ENCODE measurements at places on chromosomes 16 and 17.

DNA sequence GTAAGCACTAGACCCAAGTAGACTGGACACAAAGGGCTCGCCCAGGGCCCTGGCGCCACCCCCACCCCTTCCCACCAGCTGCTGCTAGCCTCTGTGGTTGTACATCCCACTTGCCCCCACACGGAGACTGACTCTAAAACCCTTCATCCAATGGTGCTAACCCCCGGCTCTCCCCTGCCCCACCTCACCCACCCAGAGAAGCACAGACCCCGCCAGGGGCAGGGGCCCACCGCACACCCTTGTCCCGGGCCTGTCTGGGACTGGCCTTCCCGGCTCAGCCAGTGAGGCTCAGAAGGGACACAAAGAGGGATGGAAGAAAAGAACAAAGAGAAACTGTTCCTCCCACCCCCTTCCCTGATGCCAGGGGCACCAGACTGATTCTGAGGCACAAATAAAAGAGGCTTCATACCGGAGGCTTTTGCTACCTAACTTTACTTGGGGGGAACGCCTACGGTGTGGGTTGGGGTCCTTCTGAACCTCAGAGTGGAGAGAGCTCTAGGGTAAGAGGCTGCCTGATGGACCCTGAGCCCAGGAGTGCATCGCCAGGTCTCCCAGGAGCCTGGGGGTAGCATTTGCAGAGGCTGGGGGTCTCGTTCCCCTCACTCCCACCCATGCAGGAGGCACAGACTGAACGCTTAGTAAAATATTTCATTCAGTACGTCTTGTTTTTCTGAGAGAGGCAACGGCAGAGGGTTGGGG is 8.2 kb downstream of the CORO6 start:
- no peak for DNase-seq

DNA sequence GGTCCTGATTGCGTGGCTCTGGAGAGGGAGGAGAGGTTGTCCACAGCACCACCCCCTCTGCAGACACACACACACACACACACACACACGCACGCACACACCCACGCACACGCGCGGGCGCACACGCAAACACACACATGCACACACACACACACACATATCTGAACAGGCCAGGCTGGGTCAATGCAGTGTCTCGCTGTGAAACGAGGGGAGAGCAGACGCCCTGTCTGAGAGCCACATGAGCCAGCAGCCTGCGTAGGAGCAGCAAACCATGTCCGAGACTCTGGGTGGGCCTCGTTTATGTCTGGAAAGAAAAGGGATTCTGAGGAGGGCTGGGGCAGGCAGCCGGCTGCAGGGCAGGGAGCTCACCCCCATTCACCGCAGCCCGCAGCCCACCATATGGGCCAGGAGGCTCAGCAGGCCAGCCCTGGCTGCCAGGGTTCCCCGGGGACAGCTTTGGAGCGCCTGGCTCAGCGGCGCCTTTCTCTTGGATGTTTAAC is 93.3 kb upstream of the TNRC6C start:
- no peak for DNase-seq

GRCh38 chr17:72126575-72127486 is 6.0 kb downstream of the SOX9 start:
- peak; percentile 42 for DNase-seq

- DNase-seq, result no peak
Measured at GRCh38 chr16:122361-122760, 16.1 kb downstream of the NPRL3 start.

DNA sequence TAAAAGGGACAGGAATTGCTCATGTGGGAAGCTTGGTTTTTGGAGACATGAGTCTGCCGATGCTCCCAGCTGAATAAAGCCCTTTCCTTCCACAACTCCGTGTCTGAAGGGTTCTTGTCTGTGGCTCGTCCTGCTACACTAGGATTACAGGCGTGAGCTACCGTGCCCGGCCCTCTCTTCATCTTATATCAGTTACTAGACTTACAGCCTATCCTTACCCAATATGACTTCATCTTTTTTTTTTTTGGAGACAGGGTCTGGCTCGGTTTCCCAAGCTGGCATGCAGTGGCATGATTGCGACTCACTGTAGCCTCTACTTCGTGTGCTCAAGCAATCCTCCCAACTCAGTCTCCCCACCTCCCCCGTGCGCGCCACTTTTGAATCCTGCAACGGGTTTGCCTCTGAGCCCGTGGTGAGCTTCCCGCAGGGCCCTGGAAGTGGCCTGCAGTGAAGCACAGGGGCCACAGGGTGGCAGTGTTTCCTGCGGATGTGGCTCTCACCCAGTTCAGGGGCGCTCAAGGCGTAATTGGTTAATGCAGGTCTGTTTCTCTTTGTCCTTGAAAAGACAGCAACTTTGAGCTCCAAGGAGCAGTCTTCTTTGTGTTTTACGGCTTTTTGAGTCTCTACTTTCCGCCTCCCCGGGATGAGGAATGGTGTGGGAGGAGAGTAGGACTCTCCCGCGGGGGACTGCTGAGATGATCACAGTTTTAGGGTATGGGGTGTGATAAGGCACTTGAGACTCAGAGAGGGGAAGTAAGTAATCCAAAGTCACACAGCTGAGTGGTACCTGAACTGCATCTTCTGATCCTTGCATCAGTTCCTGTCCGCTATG is 22.7 kb upstream of the GPRC5B start:
- peak; percentile 84 for DNase-seq

GRCh38 chr17:37054894-37055293 is 106.1 kb downstream of the AATF start:
- DNase-seq, result no peak

DNA sequence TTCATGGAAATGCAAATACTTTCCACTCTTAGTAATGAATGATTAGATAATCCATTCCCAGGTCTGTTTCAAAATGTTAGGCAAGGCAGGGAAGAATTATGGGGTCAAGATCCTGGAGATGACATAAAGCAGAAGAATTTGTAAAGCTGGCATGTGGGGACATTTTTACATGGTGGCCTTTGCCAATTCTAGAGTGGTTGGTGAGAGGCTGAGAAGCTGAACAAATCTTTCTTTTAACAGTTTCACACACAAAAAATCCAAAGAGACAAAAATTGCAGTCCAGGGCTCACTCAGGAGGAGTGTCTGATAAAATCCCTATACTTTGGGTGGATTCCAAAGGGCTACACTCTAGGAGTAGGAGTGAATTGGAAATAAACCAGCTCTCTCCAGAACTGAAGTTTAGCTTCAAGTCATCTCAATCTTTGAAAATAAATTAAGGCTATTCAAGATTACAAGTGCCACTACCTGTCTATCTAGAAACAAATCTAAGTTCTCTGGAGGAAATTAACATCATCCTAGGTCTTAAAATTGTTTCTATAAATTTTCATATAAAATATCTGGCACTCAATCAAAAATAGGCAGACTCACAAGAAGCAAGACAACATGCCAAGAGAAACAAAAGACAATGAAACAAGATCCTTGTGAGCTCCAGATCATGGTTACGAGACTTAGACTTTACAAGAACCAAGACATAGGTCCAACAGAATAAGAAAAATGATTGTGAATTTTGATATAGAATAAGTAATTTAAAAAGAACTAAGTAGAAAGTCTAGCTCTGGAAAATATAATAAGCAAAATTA is 113.0 kb upstream of the AXIN2 start:
- peak; percentile 64 for DNase-seq

DNA sequence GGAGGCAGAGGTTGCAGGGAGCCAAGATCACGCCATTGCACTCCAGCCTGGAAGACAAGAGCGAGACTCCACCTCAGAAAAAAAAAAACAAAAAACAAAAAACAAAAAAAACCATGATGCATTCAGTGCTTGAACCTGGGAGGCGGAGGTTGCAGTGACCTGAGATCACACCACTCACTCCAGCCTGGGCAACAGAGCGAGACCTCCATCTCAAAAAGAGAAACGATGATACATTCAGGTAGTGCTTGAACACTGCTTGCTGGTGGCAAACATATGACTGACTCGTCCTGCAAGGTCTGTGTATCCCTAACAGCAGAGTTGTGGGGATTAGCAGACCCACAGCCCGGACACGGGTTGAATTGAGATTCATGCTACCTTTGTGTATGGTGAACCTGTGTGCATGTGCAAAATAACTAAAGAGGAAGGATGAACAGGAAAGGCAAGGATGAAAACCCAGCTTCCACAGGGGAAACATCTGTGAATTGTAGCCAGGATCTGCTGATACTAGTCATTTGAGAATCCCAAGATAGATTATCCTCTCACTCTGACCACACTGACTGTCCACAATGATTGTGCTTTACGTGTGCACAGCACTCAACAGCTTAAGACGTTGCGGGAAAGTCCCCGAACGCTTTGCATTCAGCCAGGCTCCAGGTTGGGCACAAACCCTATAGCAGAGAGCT is 52.4 kb upstream of the MRPS23 start:
- no peak for DNase-seq

- DNase-seq, result no peak
Measured at GRCh38 chr17:34763728-34764665, 184.6 kb downstream of the TMEM132E start.

- DNase-seq, result no peak
Measured at GRCh38 chr16:86899151-86899550, 320.8 kb downstream of the FOXL1 start.

DNA sequence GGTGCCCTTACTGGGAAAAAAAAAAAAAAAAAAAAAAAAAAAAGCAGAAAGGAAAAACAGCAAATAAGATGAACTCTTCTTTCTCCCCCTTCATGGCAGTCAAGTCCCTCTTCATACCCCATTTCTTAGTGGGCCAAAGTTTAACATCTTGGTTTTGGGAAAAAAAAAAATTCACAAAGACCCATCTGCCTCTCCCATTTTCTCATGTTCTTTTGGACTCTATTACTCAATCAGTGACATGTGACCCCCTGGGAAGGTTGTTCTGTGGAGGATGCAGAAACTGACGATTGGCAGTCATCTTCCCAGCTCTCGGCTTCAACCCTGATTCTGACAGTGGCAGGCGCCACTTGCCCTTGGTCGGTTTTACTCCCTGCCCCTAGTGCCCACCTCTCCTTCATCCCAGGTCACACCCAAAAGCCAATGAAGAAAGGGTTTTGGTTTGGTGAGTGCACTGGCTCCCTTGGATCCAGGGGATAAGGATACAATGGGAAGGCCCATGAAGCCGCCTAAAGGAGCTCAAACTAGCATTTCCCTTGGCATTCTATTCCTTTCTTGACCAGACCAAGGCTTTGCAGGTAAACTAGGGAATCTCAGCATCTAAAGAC is 60.7 kb upstream of the TBX2 start:
- no peak for DNase-seq

DNA sequence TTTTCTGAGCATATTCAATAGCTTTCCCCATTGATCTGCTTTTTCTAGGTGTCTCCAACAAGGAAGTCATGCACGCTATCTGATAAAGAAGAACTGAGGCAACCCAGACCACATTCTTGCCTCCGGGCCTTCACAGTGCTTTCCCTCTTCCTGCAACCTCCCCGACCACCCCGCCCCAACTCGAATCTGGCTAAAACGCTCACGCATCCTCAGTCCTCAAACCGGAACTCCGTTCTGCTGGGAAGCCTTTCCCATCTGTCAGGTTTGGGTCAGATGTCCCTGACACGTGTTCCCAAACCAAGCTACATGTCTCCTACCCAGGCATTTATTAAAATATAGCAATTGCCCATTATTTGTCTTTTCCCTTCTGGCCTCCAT is 112.7 kb downstream of the VPS53 start:
- no peak for DNase-seq

- DNase-seq, result no peak
Measured at GRCh38 chr17:65279456-65279855, 142.3 kb downstream of the RGS9 start.

DNA sequence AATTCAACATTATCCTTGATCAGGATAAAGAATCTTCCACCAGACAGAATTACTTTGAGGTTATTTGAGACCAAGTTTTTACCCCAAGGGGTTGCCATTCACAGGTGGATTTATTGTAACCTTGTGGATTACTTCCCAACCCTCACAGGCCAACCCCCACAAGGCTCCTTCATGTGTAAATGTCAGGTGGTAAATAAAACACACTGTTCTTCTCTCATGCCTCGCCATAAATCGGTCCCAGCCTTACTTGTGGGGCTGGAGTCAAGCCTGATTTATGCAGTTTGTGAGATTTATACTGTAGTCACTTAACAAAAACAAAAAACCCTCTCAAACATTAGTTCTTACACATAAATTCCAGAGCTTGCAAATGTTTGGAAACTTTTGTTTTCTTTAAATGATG is 98.6 kb upstream of the IRX3 start:
- no peak for DNase-seq

DNA sequence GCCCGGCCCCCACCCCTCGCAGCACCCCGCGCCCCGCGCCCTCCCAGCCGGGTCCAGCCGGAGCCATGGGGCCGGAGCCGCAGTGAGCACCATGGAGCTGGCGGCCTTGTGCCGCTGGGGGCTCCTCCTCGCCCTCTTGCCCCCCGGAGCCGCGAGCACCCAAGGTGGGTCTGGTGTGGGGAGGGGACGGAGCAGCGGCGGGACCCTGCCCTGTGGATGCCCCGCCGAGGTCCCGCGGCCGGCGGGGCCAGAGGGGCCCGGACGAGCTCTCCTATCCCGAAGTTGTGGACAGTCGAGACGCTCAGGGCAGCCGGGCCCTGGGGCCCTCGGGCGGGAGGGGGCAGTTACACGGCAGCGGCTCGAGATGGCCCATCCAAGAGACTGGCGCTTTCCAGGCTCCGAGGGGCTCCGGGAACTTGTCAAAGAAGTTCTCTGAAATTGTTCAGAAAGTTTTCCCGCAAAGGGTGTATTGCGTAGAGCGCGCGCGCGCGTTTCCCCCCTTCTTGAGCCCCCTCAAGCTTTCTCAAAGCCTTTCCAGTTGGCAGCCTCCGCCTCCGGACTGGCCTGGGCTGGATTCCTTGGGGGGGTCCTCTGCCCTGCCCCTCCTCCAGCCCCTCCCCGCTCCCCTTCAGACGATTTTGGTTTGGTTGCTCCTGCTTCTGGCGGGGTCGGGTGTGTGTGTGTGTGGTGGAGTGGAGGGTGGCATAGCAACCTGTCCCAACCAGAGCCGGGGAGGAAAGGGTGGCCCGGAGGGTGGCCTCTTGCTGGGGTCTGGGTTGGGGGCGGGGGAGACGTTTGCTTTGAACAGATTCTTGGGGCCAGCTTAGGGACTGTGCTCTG is 504 bp downstream of the ERBB2 start:
- peak; percentile 22 for DNase-seq

DNA sequence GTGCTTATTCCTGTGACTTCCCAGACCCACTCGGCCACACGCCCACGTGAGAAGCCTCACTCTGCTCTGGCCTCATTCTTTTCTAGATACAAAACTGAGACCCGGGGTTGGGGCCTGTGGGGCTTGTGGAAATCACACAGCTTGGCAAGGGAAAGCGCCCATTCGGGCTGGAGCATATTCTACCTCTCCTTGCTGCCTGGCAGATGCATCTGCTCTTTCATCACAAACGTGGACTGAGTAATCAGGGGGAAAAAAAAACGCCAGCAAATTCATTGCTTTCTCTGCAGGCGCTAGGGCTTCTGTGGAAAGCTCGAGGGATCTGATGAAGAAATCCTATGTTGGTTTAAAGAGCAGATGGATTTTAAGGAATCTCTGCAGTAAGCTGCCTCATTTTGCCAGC is 44.4 kb downstream of the DNAH9 start:
- no peak for DNase-seq

- no peak for DNase-seq
Measured at GRCh38 chr16:66673691-66674090, 22.9 kb downstream of the CMTM4 start.

- no peak for DNase-seq
Measured at GRCh38 chr17:17076066-17076465, 33.8 kb downstream of the MPRIP start.

DNA sequence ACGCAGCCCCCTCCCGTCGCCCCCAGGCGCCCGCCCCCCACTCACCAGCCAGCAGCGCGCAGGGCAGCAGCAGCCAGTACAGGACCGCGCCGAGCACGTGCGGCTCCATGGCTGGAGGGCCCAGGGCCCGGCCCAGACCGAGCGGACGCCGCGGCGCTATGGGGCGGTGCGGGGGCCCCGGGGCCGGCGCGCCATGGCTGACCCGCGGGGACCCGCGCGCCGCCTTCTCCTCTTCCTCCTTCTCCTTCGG is 239 bp downstream of the PIEZO1 start:
- DNase-seq, result no peak
